Hepatocyte (in vitro differentiated cells): ENCODE measurements at places on chromosomes 13 and 19. TPM values are rescaled to one million over a fixed set of nuclear protein-coding genes. Genes with fewer than 3 reads are reported as not detected.

ZIM2 gene
- total RNA-seq, result not detected in 2 replicates

CLDN10 gene
- total RNA-seq, result 0.83 TPM in 1 of 2 replicates, not detected in the other

NLRP9 gene
- not detected in 2 replicates for total RNA-seq

MBD3L2 gene
- total RNA-seq, result not detected in 2 replicates

KIR2DL4 gene
- not detected in 2 replicates for total RNA-seq

APC2 gene
- 0.24 and 1.2 TPM in 2 replicates for total RNA-seq

DNA sequence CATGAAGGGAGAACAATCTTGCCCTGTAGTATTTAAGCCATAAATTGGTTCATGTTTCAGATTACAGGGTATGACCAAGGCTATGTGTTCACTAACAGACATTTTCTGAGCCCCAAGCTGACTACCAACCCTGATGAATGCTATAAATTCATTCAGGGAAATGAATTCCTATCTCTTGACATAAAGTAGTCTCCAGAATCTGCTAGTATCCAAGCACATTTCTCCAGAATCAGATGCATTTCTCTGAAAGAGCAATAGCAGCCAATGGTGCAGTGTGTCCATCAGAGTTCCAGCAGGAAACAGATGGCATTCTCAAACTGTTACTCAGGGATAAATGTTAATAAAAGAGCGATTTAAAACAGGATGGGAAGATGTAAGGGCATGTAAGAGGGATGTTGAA, 226.4 kb downstream of the COG6 start:
- no peak for DNase-seq

DNA sequence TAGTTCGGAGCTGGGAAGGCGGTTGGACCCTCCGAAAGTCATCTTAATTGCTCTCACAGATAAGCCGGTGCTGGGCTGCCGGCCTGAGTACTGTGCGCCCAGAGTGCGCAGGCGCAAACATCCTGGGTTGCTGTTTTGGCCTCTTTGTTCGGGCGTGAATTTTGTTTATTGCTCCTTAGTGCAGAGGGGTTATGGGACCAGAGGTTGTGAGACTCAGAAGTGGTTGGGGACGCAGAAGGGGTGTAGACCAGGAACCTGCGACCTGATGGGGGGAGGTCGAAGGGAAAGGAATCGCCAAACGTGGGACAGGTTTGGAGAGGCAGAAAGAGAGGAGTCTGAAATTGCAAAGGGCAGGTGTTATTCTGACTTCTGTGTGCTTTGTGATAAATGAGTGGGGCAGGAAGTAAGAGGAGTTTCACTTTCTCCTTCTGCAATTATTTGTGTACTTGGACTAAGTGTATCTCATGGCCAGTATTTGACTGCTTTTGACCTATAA, 607 bp upstream of the ZNF566 start:
- peak; percentile 91 for DNase-seq

DNA sequence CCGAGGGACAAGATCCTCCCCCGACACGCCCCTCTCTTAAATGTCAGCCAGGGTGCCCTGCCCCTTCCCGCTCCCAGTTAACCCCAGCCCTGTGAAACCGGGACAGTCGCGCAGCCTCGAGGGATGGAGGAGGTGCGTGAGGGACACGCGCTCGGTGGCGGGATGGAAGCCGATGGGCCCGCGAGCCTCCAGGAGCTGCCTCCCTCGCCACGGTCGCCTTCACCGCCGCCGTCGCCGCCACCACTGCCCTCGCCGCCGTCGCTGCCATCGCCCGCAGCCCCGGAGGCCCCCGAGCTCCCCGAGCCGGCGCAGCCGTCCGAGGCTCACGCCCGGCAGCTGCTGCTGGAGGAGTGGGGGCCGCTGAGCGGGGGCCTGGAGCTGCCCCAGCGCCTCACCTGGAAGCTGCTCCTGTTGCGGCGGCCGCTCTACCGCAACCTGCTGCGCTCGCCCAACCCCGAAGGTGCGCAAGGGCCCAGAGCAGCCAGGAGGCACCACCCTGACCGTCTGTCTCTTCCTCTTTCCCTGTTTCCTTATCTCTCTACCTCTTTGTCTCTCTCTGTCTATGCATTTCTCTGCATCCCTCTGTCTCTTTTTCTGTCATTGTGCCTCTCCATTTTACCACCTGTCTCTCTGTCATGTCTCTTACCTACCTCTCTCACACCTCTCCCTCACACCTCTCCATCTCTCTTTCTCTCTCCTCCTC, at the start of gene NCCRP1:
Gene NCCRP1, plus strand, starts transcription at position 105 of the 703 bp plus-strand sequence. Its CDS starts 19 bp downstream, at position 124.
- no peak for DNase-seq

- DNase-seq, result no peak
These were observed 35.3 kb downstream of the CEBPA start for GRCh38 chr19:33266974-33267484.

DNA sequence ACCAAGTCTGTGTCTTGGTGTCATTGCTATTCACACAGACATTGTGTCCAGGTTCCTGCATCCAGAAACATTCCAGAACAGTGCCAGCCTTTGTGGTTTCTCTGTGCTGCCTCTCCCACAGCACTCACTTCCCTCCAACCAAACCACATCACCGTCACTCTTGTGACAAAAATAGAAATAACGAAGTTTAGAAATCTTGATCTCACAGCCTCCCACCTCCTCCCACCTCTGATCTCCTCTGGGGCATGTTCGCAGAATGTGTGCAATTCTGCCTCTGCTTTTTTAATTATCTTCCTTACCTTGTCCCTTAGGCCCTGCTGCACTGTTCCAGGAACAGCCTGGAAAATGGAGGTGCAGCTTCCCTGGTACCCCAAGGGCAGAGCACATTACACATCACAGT, 8.7 kb upstream of the SERPINE3 start:
- no peak for DNase-seq

GRCh38 chr19:13765395-13766094, 1.2 kb downstream of the MRI1 start:
- DNase-seq, result peak; percentile 23

GRCh38 chr13:37914781-37915391, 45.3 kb upstream of the TRPC4 start:
- DNase-seq, result no peak

DNA sequence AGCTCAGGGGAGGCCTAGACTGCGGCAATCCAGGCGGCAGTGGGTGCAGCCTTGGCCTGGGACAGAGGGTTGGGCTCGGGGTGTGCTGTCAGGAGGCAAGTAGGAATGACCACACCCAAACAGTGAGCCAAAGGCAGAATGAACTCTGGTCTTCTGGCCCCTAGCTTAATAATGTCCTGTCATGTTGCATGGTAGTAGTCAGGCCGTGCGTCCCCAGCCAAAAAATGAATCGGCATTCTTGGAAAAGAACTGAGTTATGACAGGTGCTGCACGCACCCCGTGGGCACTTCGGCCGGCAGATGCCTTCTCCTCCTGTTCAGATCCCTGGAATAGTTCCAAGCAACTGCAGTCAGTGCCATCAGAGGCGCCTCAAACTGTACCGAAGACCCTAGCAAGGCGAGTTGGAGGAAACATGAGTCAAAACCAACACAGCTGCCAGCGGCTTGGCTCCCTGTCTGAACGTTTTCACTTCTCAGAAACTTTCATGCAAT, 55.9 kb downstream of the ATP7B start:
- DNase-seq, result no peak

GRCh38 chr19:11814700-11815035, 595 bp downstream of the ZNF440 start:
- peak; percentile 50 for DNase-seq

GRCh38 chr19:51712461-51713081, 11.2 kb downstream of the HAS1 start:
- DNase-seq, result peak; percentile 57

- peak; percentile 94 for DNase-seq
These were observed 13.6 kb upstream of the C5AR1 start for GRCh38 chr19:47296036-47296435.

GRCh38 chr19:37950471-37951175, 43.6 kb downstream of the SIPA1L3 start:
- no peak for DNase-seq

GRCh38 chr19:29569038-29569911, 36.8 kb upstream of the POP4 start:
- no peak for DNase-seq

GRCh38 chr19:1524972-1525325, 1.1 kb downstream of the PLK5 start:
- no peak for DNase-seq

- no peak for DNase-seq
These were observed 21.9 kb upstream of the NCCRP1 start for GRCh38 chr19:39174558-39175544.

GRCh38 chr13:29749401-29750182, 100.8 kb downstream of the UBL3 start:
- DNase-seq, result no peak

- peak; percentile 11 for DNase-seq
These were observed 59.4 kb upstream of the FARP1 start for GRCh38 chr13:98083507-98083906.

DNA sequence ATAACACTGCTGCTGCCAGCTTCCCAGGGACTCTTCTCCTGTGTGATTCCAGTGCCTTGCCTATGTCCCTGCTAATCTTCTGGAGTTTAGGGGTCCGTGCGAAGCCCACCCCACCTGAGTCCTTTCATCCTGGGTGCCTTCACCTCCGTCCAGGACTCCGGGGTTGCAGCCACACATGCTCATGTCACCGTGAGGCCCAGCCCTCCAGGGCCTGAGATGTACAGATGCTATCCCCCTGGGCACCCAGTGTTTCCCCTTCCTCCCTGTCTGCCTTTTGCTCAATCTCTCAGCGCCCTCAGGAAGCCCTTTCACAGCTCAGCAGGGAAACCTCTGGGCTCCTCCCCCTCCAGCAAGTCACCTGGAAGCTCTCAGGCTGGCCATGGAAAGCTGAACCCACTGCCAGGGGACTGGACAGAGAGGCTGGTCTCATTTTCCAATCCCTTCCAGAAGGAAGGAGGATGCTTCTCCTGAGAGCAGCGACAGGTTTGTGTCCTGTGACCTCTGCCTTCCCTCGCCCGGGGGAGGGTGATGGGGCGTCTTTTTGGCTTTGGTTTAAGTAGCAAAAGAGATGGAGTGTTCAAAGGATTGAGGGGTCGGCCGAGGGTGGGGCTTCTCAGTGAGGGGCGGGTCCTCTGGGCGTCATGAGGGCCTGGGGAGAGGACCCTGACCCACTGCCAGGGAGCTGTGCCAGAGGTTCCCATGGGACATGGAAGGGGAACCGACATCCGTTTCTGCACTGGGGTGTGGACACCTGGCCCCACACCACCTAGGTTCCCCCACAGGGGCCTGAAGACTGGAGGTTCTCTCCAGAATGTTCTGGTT, 30.8 kb upstream of the TFDP1 start:
- no peak for DNase-seq
